AG10803 (cell line): ENCODE measurements at places on chromosomes 13 and 19.

- peak; percentile 76 for DNase-seq
Measured at GRCh38 chr13:48126944-48127830, 32.3 kb upstream of the MED4 start.

- peak; percentile 96 for DNase-seq
Measured at GRCh38 chr19:32373585-32374295, 28.3 kb downstream of the ZNF507 start.

GRCh38 chr19:32063601-32064000 is 281.8 kb upstream of the ZNF507 start:
- no peak for DNase-seq

- DNase-seq = no peak
Measured at GRCh38 chr19:3458229-3459088, 21.9 kb downstream of the SMIM24 start.

- DNase-seq = no peak
Measured at GRCh38 chr19:16289594-16289993, 35.0 kb upstream of the KLF2 start.

GRCh38 chr13:21913010-21913409 is 242.1 kb downstream of the FGF9 start:
- DNase-seq = no peak

DNA sequence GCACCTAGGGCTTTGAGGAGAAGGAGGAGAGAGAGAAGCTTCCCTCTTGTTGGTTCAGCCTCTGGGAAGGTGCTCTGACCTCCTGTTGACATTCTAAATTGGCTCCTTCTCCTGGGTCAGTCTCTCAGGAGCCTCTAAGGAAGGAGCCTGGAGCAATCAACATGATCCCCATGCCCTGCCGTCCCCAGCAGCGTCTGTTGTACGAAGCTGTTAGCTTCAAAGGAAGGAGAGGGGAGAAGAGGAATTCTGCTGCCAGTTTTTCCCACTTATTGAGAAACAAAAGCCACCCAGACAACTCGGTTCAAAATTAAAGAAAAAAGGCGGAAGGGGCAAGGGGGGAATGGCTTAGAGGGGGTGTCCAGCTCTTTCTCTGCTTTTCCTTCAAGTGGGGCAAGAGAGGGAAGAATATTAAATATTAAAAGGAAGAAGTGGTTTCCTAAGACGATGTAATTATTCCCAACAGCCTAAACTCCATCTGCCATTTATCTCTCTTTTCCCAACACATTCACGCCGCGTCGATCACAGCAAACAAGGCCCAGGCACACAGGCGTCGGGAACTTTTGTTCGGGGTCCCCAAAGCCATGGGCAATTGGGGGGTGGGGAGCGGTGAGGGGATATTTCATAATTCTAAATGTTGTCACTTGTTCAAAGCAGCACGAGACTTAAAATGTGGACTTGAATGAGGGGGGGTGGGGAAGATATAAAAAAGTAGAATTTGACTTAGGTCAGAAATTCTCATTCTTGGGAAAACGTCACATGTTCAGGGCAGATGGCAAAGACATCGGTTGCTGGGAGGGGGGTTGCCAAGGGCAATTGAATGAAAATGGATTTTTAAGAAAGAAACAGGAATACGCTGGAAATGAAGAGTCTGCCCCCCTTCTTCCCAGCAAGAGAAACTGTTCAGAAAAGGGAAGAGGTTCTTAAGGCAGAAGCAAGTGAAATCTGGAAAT is 116.8 kb upstream of the CACNA1A start:
- no peak for DNase-seq

DNA sequence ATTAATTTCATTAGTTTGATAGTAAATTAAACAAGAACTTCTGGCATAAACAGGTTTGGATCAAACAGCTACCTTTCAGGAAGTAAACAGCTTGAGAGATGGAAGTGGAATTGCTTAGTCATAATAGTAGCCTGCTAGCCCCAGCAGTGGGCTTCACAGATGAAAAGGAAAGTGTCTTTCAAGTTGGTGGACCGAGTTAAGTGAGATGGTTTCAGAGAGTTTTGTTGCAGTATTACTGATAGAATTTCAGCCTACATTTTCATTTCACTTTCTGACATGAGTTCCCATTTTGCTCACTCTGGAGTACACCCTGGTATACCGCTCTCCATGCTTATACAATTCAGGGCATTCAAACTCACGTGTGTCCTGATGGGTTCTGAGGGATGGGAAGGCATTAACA is 2.0 kb upstream of the PTOV1 start:
- no peak for DNase-seq

DNA sequence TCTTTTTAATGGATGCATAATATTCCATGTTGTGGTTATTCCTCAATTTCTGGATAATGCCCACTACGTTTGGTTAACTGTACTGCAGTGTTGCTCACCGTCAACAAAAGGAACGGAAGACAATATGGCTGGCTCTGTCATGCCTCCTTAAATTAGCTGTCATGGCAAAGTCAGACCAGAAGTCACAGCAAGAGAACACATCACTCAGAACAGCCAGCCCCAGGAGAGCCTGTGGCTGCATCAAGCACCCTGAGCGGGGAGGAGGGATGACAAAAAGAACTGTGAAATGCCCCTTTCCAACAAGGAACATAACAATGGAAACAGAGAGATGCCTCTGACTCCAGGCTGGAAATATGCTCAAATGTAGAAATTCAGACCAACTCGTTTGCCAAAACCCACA is 366.0 kb upstream of the ZNF507 start:
- DNase-seq = no peak

DNA sequence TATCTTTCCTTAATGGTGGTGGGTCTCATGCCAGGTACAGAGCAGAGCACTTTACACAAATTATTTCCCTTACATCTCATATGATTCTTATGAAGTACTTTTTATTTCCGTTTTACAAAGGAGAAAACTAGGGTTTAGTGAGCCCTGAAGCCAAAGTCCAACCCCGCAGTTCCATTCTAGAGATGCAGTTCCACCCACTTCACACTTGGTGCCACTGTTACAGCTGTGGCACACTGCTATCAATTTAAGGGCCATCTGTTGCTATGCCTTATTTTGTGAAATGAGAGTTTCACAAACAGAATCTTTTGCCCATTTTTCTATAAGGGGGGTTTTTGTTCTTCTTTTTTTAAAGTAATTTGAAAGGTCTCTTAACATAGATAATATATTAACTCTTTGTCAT is 12.9 kb downstream of the MIPEP start:
- DNase-seq = peak; percentile 35

DNA sequence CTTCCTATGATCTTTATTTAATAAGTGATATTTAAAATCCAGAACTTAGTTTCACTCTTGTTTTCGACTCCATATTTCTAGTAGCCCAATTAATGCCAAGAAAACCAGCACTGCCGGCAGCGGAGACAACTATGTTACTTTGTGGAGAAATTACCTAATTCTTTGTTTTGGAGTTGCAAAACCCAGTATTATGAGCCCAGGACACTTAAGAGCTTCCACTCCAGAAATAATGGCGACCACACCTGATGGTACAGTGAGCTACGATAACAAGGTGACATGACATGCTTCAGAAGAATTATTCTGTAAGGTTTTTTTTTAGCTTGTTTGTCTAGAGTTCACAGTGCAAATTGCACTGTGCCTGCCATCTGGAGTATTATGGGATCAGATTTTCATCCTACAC is 136.4 kb downstream of the ZAR1L start:
- DNase-seq = no peak

GRCh38 chr19:5948752-5949564 is 29.0 kb downstream of the RANBP3 start:
- no peak for DNase-seq

DNA sequence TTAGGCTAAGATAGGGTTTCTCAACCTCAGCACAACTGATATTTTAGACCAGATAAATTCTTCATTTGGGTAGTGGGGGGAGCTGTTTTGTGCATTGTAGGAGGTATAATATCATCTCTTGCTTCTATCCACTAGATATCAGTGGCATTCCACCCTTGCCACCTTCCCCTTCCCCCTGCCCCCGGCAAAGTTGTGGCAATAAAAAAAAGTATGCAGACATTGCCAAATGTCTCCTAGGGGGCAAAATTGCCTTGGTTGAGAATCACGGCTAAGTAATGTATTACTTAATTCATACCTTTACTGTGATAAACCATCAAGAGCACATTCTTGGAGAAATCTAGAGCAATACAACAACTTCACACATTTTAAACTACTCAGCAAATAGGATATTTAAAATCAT is 51.4 kb downstream of the UBL3 start:
- no peak for DNase-seq

GRCh38 chr19:35752746-35753350 is 4.0 kb downstream of the HSPB6 start:
- no peak for DNase-seq

GRCh38 chr19:313988-314815 is 23.0 kb upstream of the PLPP2 start:
- no peak for DNase-seq

DNA sequence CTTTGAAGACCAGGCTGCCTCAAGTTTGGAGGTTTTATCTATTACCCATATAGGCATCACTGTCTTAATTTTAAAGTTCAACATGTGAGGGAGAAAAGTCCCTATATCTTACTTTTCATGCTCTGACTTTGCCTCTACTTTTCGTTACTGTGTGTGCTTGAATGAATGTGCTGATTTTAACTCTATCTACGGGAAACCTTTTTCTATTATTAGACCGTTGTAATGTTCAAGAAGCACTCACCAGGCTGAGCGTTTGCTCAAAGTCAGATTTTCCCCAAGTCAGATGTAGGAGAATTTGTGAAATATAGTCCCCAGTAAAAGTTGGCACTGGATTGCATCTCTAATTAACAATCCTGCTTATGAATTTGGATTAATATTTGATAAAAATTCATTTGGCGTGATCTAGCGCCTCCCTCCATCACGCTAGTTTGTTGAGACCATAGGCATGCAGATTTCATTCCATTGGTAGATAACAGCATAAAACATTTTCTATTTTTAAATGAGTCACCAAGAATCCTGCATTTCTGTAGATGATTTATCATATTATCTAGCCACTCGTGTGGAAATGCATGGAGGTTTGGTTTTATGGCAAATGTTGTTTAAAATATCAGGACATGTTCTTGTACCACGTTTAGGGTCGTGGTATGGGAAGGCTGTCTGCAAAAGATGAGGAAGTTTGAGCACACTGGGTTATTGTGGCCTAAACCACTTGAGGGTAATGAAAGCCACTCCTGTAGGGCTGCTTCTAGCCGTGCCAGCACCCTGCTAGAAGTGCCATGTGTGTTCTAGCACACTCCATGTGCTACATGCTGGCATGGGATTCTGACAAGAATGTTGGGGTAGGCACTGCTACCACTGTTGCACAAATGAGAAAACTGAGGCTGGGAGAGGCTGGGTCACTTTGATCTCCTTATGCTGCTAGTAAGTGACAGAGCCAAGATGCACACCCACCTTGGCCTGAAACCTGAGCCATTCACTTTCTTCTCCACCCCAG is 179.4 kb downstream of the FGF9 start:
- peak; percentile 7 for DNase-seq

DNA sequence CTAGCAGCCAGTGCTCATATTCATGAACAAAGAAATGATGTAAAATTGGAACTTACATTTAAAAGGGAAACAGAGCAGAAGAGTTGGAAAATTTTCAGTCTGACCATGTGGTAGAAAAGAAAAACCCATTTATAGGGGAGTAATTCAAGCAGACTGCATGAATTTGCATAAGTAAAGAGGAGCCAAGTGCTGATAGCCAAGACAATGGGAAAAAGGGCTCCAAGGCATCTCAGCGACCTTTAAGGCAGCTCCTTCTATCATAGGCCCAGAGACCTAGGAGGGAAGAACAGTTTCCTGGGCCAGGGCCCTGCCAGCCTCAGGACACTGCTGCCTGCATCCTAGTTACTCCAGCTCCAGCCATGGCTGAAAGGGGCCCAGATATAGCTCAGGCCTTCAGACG is 7.5 kb downstream of the DNAJC3 start:
- no peak for DNase-seq

DNA sequence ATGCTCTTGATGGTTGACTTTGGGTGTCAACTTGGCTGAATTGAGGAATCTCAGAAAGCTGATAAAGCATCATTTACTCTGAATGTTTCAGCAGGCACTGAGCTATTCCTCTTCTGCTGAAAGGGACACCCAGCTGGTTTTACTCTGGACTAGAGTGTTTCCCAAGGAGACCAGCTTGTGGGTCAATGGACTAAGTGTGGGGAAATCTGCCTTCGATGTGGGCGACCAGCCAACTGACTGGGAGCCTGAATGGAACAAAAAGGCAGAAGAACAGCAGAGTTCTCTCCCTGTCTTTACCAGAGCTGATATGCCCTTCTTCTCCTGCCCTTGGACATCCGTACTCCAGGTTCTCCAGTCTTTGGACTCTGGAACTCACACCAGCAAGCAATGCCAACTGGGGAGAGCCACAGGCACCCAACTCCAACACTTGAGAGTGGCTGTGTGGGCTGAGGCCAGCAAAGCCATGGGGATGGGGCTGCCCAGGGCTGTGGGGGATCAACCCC is 32.2 kb downstream of the MRPL57 start:
- DNase-seq = no peak

DNA sequence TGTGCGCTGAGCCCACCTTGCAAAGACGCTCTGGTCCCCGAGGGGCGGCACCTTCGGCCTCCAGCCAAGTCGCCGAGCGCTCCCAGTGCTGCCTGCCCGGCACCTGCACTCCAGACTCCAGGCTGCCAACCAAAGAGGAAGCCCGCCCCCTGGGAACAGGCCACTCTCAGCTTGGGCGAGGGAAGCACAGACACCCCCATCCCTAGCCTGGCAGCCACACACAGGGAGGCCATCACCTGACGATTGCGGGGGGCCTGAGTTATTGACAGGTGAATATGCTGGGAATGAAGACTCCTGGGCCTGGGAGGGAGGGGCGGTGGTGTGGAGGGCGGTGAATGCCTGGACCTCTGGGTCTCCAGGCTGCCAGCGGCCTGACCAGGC is 10.3 kb upstream of the ZNF492 start:
- DNase-seq = no peak

DNA sequence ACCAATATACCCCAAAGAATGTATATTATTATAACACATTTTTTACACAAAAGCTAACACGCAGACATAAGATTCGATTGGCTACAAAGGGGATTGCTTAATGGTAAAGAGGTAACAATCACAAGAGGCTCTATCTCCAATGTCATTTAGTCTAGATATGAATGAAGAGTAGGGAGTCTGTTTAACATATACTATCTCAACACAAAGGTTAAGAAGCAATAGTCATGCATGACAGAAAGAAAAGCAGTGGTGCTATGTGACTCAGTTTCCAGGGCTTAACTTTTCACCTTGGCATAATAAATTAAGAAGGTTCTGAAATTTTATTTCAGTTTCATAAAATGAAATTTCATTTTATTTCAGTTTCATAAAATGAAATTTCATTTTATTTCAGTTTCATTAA is 33.3 kb downstream of the UFM1 start:
- no peak for DNase-seq

- DNase-seq = peak; percentile 80
Measured at GRCh38 chr13:27374650-27375049, 49.8 kb upstream of the GTF3A start.

GRCh38 chr19:54614726-54615125 is 15.6 kb upstream of the LILRB1 start:
- no peak for DNase-seq
